ENCODE measurements at places on chromosomes 5 and 9. TPM values are rescaled to one million over a fixed set of nuclear protein-coding genes. Genes with fewer than 3 reads are reported as not detected.

ALDH1A1 gene
- 1.2 TPM for total RNA-seq

CDH9 gene
- 31.4 TPM for total RNA-seq

MTX3 gene
- 14.7 TPM for total RNA-seq

GRCh38 chr5:82885627-82886389, 191.4 kb downstream of the TMEM167A start:
- DNase-seq = no peak

GRCh38 chr5:132050136-132050535, 10.3 kb upstream of the IL3 start:
- no peak for DNase-seq

GRCh38 chr9:93648836-93649235, 72.5 kb downstream of the PHF2 start:
- no peak for DNase-seq

Measured in frontal cortex (tissue), 4 donors.